Neural crest cell (in vitro differentiated cells): ENCODE measurements at places on chromosomes 12 and 14.

DNA sequence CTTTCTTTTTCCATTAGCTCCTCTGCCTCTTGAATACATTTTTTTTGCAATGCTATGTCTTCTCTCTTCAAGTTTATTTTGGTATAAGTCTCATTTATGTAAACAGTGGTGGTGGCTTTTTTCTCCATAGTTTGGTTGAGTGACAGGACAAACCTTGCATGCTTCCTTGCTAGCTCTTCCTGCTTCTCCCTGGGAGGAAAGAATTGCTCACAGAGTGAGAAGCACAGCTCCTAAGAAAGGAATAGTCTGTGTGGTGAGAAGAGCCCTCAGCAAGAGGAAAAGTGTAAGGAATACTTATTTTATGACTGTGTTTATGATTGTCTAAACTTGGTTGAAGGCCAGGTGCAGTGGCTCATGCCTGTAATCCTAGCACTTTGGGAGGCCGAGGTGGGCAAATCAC lies 11.5 kb downstream of the CCDC175 start:
- no peak for DNase-seq

- no peak for DNase-seq
Measured at GRCh38 chr14:101412739-101413138, 148.6 kb upstream of the DIO3 start.

- DNase-seq = no peak
Measured at GRCh38 chr12:88496891-88497371, 83.3 kb downstream of the KITLG start.

GRCh38 chr12:49673446-49674317 lies 33.5 kb downstream of the FMNL3 start:
- peak; percentile 64 for DNase-seq

GRCh38 chr14:22552827-22553076 lies 36.3 kb downstream of the DAD1 start:
- no peak for DNase-seq

- DNase-seq = no peak
Measured at GRCh38 chr14:46259536-46259935, 392.0 kb downstream of the RPL10L start.

- DNase-seq = no peak
Measured at GRCh38 chr12:16622338-16622737, 16.4 kb upstream of the LMO3 start.

GRCh38 chr12:9334041-9334692 lies 126.0 kb upstream of the PZP start:
- no peak for DNase-seq

- DNase-seq = no peak
Measured at GRCh38 chr14:98177551-98177950, 1094.4 kb downstream of the BCL11B start.

GRCh38 chr14:35383569-35384454 lies 20.7 kb downstream of the NFKBIA start:
- DNase-seq = no peak

DNA sequence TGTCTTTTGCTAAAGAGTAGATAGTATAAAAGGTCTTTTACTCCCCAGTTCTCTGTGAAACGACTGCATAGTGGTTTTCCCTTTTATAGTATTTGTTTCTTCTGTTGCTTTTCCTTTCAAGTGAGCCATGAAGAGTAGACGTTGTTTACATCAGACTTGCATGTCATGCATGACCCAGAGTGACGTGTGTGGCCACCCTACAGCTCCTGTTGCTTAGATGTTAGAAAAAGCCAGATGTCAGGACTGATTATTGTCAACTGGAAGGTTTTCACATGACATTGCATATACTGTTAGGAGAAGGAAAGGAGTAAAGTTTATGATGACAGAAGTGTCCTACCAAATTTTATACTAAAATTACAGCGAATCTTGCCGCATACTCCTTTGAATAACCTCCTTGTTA lies 1.3 kb upstream of the RD3L start:
- DNase-seq = no peak

DNA sequence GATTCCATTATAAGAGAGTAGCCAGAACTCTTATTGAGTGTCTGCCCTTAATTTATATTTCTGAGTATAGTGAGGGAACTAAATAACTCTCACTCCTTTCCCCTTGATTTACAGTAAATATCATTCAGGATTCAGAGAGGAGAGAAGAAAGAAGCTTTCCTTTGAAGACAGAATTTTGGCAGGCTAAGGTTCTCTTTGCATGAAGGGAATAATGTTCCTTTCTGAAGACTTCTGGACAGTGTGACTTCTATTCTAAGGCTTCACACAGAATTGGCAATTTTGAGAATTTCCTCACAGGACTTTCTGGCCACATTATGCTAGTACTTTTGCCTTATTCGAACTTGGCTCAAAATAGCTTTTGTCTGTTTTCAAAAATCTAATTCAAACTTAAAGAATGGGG lies 352.2 kb upstream of the FBXO33 start:
- DNase-seq = no peak

DNA sequence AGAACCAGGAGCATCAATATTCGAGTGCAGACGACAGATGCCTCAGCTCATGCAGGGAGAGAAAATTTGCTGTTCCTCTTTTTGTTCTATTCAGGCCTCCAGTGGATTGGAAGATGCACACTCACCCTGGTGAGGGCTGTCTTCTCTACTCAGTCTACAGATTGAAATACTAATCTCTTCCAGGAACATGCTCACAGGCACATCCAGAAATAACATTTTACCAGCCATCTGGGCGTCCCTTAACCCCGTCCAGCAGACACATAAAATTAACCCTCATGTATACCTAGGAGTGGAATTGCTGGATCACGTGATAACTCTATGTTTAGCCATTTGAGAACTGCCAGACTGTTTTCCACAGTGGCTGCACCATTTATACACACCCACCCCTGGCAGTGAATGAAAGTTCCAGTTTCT lies 4.5 kb upstream of the OAS2 start:
- no peak for DNase-seq

DNA sequence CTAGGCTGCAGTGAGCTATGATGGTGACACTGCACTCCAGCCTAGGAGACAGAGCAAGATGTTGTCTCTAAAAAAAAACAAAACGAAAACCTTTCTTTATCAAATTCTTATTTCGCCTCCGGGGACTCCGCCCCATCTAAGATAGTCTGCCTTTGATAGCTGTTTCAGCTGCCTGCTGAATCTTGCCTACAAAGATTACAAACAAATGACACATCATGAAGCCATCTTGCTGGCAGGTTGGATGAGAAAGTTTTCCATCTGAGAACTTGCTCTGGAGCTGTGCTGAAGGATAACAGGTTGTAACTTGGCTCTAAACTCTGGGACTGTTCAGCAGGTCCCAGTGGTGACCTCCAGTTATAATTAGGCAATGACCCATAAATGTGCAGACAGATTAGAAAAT lies 41.8 kb upstream of the AEBP2 start:
- DNase-seq = no peak

- no peak for DNase-seq
Measured at GRCh38 chr14:85444635-85445034, 85.3 kb upstream of the FLRT2 start.

DNA sequence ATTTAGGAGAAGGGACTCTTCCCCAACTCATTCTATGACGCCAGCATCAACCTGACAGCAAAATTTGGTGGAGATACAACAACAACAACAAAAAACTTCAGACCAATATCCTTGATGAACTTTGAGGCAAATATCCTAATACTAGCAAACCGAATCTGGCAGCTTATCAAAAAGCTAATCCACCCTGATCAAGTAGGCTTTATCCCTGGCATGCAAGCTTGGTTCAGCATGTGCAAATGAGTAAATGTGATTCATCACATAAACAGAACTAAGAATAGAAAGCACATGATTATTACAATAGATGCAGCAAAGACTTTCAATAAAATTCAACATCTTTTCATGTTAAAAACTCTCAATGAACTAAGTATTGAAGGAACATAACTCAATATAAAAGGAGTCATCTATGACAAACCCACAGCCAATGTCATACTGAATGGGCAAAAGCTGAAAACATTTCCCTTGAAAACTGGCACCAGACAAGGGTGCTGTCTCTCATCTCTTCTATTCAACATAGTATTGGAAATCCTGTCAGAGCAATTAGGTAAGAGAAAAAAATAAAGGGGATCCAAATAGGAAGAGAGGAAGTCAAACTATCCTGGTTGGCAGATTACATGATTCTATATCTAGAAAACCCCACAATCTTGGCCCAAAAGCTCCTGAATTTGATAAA lies 233.3 kb downstream of the CCDC59 start:
- DNase-seq = no peak

DNA sequence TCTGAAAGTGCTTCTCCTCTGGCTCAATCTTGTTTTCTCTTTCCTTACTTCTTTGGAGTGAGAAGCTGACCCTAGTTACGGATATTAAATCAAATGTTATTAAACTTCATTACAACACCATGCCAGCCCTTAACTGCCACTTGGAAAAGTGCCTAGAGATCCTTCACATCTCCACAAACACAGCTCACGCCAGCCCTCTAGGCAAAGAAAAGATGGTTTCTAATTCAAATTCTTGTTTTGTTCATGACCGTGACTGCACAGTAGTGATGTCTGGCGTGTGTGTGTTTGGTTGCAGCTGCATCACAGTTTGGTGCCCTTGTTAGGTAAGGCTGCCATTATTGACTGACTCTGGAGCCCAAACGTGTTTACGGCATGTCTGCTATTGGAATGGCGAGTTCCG lies 113.0 kb downstream of the BEGAIN start:
- no peak for DNase-seq

DNA sequence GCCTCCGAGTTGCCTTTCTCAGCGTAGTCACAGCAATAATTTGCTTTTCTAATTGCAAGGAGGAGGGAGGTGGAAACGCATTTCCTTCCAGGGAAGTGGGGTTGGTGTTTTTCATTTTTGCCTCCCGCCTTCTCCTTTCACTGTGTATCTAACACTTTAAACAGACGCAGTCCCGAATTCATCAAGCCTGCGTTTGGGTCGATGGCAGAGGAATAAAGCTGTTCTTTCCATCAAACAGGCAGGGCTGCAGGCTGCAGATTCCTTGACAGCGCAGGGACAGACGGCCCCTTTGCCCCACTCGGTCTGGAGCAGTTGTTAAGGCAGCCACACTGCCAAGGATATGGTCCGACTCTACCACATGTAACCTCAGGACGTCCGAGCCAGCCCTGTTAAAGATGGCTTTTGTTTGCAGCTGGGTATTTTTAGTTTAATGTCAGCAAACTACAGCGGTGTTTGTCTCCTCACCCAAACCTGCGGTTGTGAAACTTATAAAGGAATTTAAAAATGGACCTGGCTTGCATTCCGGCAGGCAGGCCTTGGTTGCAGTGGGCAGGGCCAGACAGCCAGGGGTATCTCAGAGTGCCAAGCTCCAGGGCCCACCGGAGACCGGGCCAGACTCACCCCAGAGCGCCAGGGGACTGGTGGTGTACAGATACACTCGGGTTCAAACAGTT lies 2.1 kb downstream of the CHST11 start:
- no peak for DNase-seq

- no peak for DNase-seq
Measured at GRCh38 chr12:114901316-114901715, 217.3 kb upstream of the TBX3 start.

- no peak for DNase-seq
Measured at GRCh38 chr12:50198829-50199228, 31.7 kb upstream of the CERS5 start.
